ENCODE measurements at places on chromosomes 2 and 18.

- DNase-seq: no peak
Observed at GRCh38 chr2:133581010-133581760, 12.9 kb upstream of the NCKAP5 start.

GRCh38 chr2:190759749-190760213 is 110.9 kb downstream of the NAB1 start:
- DNase-seq: no peak

DNA sequence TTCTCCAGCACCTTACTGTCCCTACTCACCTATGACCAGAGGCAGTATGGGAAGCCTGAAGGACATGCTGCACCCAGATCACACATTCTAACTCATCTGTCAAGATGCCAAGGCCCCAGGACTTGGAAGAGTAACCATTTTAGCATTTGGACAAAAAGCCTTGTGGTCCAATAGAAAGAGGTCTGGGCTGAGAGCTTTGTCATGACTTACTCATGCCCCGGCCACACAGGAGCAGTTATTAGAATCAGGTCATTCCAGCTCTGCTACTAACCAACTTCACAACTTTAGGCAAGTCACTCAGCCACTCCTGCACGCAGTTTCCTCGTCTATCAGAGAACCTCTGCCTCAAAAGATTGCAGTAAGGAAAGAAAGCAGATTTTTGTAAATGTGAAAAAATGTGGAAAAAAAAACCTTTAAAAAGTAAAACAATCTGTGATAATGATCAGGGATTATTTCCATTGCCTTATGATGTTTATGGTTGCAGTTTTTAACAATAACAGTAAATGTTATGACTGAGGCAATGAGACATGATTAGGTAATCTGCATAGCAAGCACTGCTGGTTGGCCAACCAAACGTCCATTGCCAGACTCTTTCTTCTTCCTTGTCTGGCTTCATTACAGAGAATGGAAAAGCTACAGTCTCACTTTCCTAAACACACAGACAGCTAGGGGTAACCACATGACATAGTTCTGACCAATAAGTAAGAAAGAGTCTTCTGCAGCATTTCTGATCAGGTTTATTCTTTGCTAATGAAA is 255.4 kb upstream of the CHAC2 start:
- no peak for DNase-seq

DNA sequence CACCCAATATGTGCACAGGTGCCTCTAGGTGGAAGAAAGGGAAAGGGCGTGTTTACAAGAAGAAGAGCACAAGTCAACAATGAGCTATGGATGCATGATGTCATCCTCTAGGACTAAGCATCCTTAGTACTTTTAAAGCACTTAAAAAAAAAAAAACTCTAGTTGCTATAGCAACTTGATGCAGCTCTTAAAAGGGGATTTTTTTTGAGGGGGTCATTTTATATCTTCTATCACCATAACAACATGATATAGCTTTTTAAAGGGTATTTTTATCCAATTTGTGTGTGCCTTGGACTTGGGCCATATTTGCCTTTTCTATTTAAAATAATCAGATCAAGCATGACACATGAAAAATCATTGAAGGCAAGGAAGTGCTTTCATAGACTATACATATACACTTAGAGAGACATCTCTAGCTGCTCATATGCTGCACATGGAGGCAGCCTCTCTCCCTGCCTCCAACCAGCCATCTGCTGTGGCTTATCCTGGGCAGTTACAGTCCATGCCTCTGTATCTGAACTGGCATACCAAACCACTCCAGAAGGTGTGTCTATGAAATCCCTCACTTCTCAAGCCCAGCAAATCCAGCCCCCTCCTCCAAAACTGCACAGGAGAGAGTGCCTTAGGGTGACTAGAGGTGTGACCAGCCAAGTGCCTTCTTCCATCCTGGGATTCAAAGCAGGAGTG is 165.4 kb downstream of the MSH2 start:
- DNase-seq: no peak

DNA sequence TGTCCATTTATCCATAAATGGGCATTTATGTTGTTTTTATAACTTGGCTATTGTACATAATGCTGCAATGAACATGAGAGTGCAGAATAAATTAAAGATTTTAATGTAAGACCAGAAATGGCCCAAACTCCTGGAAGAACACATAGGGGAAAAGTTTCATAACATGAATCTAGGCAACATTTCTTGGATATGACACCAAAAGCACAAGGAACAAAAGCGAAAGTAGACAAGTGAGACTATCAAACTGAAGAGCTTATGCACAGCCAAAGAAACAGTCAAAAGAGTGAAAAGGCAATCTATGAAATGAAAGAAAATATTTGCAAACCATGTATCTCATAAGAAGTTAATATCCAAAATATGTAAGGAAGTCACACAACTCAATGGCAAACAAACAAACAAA is 5.8 kb downstream of the IL36A start:
- DNase-seq: no peak

- DNase-seq: no peak
Observed at GRCh38 chr2:222673883-222674282, 2.4 kb downstream of the MOGAT1 start.

DNA sequence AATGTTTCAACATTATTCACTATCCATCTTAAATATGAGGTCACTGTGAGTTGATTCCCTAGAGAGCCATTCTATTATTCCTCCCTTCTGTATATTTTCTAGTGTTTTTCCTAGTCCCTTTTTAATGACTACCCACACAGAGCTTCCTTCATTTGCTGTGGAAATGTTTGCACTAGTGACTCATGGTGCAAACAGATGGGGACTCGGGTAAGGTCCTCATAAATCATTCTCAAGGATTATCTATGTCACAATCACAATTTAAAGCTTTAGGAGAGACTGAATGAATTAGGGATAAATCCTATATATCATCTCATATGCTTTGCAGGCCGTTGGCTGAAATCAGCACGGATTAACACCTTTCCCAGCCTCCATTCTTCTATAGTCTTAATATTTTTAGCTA is 159.6 kb downstream of the DCC start:
- DNase-seq: no peak

GRCh38 chr2:88038263-88039105 is 17.1 kb downstream of the KRCC1 start:
- no peak for DNase-seq

DNA sequence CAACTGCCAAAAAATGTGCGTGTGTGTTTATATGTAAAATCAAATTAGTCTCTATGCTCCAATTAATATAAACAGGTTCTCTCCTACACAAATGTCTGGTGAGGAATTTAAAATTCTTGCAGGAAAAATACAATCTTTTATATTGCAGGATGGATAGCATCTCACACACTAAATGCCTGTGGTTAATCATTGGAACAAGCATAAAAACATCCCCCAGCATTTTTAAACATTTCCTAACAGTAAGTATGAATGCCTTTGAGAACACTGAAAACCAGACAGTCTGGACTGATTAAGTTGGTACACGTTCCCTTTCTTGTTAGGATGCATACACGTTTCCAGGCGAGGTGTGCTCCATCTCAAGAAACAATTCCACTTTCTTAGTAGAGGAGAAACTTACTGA is 29.9 kb upstream of the PDE1A start:
- DNase-seq: no peak

GRCh38 chr2:233689501-233689900 is 3.2 kb upstream of the UGT1A6 start:
- DNase-seq: no peak

DNA sequence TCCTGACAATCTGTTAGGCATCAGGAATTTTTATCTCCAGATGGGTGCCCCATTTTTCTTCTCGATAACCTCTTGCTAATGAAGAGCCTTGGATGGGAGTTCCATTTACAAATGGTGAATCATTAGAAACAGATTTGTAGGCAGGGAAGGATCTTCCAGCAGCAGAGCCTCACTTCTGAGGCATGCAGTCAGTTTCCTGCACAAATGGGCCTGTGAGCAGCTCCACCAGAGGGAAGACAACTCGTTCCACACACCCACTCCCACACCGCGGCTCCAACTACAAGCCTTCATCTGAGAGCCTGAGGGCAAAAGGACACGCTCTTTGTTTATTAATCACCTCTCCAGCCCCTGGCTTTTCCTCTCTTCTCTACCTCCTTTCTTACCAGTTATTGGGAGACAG is 108.5 kb downstream of the CTAGE1 start:
- DNase-seq: no peak

DNA sequence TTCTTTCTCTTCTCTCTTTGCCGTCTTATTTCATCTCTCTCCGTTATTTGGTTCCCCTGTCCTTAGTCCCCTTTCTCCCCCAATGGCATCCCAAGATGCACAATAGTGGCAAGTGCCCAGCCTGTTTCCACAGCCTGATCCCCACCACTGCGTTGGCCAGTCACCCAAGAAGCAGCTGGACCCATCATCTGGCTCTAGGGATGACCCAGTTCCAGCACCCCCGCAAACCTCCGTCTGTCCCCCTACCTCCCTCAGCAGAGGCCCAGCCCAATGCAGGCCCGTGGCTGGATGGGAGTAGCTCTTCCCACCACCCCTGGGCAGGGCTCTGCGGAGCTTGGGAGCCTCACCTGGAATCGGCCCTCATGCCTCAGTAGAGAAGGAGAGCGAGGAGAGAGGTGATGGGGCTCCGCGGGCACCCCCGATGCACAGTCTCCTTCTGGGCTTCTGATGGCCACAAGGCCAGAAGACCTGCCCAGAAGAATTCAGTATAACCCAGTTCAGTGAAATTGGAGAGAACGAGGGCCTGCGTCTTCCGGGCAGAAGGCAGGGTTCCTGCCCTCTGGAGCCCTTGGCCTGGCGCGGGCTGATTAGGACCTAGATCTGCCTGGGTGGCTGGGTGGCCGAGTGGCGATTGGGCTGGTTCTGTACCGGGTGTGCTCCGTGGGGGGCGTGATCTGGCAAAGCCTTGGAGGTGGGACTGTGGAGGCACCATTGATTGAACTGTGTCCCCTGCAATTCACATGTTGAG is 50.9 kb downstream of the RRM2 start:
- DNase-seq: no peak

- DNase-seq: no peak
Observed at GRCh38 chr2:112198780-112199179, 56.1 kb downstream of the ZC3H8 start.

GRCh38 chr2:121207494-121207893 is 77.5 kb downstream of the TFCP2L1 start:
- no peak for DNase-seq

DNA sequence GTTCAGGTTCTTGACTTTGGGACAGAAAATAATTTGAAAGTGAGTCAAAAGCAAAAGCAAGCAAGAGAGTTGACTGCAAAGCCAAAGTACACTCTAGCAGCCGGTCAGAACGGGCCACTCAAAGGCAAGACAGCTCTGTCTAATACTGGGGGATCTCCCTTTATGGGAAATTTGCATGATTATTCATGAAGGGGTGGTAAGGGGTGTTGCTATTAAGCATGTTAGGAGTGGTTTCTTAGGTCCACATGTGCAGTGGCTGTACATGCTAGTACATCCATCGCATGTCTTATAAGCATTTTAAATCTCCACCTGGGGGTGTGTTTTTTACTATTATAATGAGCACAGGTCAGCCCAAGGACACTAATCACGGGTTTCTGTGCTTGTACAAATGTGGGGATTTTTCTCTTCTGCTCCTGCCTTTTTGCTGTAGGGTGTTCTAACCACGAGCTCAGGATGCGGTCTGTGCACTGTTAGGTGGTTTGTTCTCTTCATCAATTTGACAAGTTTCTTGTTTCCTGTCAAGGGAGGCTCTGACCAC is 60.2 kb upstream of the SPP2 start:
- DNase-seq: peak; percentile 57

Data from CD4-positive, alpha-beta T cell treated with Interleukin-1 beta for 1 hour (primary cell).